ENCODE measurements at places on chromosomes 3 and 15.

DNA sequence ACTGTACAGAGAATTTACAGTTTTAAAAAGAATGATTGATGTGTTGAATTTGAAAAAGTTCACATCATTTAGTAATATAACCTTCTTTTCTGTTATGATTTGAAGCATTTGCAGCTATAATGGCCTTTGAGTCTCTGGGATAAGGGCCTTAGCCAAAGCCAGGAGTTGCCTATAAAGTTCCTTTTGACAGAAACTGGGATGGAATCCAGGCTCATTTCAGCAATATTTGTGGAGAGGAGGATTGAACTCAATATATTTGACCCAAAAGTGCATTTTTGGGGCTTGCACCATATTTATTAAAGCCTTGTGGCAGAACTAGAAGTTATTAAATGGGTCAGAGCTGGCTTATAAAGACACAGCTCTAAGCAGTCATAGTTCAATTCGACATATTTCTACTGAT, 348.7 kb upstream of the EPHA3 start:
- no peak overlapping the region for H3K27ac ChIP-seq
- no peak overlapping the region for H3K4me3 ChIP-seq
- no peaks in the 10 kb centered on the region for H3K4me1 ChIP-seq
- H3K27me3 ChIP-seq, result no peaks in the 10 kb centered on the region
- DNase-seq, result no peak

DNA sequence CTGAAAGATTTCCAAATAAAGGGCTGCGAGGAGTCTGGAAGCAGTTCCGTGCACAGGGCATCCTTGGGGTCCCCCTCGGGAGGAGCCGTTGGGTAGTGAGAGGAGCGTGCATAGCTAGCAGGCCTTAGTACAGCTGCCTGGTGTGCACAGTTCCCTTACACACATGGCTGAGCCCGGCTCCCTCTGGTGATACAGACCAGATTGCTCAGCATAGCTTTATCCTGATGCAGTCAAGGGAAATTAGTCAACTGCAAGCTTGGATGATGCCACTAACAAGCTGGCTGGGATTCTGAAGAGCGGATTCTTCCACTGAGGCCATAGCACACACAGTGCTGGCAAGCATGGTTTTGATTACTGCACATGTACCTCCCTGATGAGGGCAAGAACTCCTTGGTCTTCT, 349.4 kb downstream of the LRTM1 start:
- H3K4me1 ChIP-seq, result no peaks in the 10 kb centered on the region
- no peak overlapping the region for H3K27ac ChIP-seq
- no peaks in the 10 kb centered on the region for H3K36me3 ChIP-seq
- H3K4me3 ChIP-seq, result no peak overlapping the region
- H3K27me3 ChIP-seq, result no peaks in the 10 kb centered on the region
- no peak for DNase-seq

- no peak overlapping the region for H3K27ac ChIP-seq
- DNase-seq, result no peak
- H3K27me3 ChIP-seq, result no peaks in the 10 kb centered on the region
- H3K4me3 ChIP-seq, result no peak overlapping the region
Observed at GRCh38 chr15:60399931-60400330, 2.1 kb upstream of the ANXA2 start.

- H3K4me1 ChIP-seq, result peaks cover 6% of the 10 kb centered on the region
- H3K27me3 ChIP-seq, result no peaks in the 10 kb centered on the region
- H3K27ac ChIP-seq, result no peak overlapping the region
- peak; percentile 12 for DNase-seq
- no peaks in the 10 kb centered on the region for H3K36me3 ChIP-seq
Observed at GRCh38 chr15:73941044-73941443, 14.8 kb downstream of the LOXL1 start.

DNA sequence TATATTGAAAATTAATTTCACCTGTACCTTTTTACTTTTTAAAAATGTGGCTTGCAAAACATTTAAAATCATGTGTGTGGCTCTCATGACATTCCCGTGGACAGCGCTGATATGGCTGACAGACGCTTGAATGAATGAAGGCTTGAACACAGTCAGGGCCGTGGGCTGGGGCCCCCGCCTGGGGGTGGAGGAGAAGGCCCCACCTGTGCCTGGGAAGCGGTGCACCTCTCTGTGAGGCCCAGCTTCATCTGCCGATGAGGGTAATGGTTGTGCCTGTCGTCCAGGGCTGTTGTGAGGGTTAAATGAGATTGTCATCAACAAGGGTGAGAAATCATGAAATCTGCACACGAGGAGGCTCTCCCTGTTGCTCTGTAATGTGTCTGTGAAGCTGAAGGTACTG, 85.9 kb upstream of the PRR23E start:
- no peaks in the 10 kb centered on the region for H3K27me3 ChIP-seq
- H3K4me1 ChIP-seq, result no peaks in the 10 kb centered on the region
- no peak overlapping the region for H3K27ac ChIP-seq
- H3K4me3 ChIP-seq, result no peak overlapping the region

- no peak overlapping the region for H3K27ac ChIP-seq
- H3K4me1 ChIP-seq, result no peaks in the 10 kb centered on the region
Observed at GRCh38 chr3:72188536-72188935, 403.6 kb upstream of the PROK2 start.

- no peaks in the 10 kb centered on the region for H3K36me3 ChIP-seq
- H3K27me3 ChIP-seq, result no peaks in the 10 kb centered on the region
- DNase-seq, result no peak
- H3K4me3 ChIP-seq, result no peak overlapping the region
- no peaks in the 10 kb centered on the region for H3K4me1 ChIP-seq
Observed at GRCh38 chr3:112693186-112693585, 52.2 kb upstream of the CCDC80 start.

DNA sequence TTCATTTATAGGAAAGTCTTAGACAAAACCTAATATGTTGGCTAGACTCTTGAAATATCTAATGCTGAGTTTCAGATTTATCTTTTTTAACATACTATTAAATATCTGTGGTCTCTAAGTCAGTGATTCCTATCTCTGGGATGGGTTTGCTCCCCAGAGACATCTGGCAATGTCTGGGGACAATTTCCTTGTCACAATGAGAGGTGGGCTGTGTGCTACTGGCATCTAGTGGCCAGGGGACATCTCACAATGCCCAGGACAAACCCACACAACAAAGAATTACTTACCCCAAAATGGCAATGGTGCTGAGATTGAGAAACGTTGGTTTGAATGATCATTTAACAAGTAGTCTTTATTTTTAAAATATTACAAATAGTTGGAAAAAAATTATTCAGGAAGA, 602.1 kb downstream of the MAGI1 start:
- no peaks in the 10 kb centered on the region for H3K4me1 ChIP-seq
- DNase-seq, result no peak
- H3K27ac ChIP-seq, result no peak overlapping the region
- H3K27me3 ChIP-seq, result no peaks in the 10 kb centered on the region
- peaks cover 9% of the 10 kb centered on the region for H3K36me3 ChIP-seq
- H3K4me3 ChIP-seq, result no peak overlapping the region

DNA sequence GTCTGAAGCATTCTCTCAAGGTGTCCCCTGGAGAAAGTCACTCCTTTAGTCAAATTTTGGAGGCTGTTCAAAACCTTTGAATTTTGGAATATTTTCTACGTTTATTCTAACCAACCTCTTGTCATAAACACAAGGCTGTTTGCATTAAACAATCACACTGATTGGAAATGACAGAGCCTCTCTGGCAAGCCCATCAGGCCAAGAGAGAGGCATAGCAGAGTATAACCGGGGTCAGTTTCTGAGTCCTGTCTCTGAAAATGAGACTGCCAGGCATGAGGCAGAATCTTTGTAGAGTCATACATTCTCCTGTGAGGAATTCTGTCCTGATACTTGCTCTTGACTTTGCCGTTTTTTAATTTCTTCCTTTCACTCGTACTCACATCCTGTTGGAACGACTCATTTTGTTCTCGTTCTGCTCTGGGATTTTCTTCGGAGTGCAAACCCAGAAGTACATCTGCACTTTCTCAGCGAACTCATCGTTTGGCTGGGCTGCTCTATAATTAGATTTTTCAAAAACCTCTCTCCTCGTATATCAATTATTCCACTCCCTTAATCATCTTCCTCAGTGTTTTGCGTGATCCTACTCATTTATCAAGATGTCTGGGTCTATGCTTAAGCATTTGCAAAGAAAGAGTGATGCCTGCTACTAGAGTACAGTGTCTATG, 114.2 kb downstream of the AGBL1 start:
- H3K27me3 ChIP-seq, result no peaks in the 10 kb centered on the region
- no peaks in the 10 kb centered on the region for H3K4me1 ChIP-seq
- no peak for DNase-seq
- no peak overlapping the region for H3K4me3 ChIP-seq

DNA sequence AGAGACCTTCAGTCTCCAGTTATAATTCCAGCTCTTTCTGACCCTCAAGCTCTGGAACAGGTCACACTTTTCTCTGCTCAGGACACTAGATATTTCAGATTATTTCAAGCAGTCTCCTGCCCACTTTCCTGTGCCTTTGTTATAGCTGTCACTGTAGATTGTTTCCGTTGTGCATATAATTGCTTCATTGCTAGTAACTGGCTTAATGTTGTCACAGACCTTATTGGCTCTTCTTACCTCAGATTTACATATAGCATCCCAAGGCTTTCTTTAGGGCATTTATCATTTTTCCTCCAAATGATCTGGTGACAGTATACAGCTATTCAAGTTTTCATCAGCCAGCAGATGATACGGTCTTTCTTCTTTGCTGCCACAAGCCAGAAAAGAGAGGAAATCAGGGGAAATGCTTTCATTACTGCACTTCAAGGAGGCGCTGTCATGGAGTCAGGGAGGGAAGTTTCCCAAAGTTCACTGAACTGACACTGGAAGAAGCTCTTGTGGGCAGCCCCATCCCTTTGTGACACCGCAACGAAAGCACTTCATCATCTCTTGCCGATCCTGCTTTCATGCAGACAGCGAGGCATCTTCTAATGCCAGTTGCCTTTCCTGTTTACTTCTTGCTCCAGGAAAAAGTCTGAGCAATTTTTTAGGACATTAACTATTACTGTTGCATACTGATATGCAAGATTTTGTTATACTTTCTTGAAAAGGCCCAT, 181.9 kb downstream of the CDIN1 start:
- H3K4me1 ChIP-seq, result no peaks in the 10 kb centered on the region
- no peak overlapping the region for H3K4me3 ChIP-seq
- H3K36me3 ChIP-seq, result no peaks in the 10 kb centered on the region
- DNase-seq, result no peak

DNA sequence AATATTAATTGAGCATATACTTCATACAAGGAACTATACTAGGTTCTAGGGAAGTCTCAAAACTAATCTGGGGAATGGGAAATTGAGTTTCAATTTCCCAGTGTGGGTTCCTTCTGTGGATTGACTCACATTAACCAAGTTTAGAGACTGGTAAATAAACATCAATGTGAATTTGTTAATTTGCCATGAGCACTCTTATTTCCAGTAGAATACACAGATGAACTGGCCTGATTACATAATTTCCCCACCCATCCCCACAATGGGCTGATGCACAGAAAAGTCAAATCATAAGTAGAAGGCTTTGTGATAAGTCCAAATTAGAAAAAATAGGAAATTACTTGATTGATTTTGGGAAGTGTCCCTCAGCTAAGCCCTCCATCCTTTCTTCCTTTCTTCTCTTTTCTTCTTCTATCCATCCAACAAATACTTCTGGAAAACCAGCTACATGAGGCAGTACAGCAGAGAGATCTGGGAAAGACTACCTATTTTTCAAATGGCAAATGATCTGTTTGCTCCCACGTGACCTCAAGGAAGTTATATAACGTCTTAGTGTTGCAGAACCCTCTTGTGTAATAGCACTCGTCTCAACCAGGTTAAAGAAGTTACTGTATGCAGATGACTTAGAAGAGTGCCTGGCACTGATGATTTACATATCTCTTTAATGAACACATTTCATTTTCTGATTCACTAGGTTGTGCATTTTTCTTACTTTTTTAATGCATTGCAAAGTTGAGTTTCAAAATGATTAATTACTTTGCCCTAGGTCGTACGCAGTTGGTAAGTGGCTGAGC, 312.3 kb downstream of the SV2B start:
- peaks cover 6% of the 10 kb centered on the region for H3K4me1 ChIP-seq
- no peaks in the 10 kb centered on the region for H3K27me3 ChIP-seq
- no peak overlapping the region for H3K27ac ChIP-seq
- no peak overlapping the region for H3K4me3 ChIP-seq
- no peaks in the 10 kb centered on the region for H3K36me3 ChIP-seq
- no peak for DNase-seq

DNA sequence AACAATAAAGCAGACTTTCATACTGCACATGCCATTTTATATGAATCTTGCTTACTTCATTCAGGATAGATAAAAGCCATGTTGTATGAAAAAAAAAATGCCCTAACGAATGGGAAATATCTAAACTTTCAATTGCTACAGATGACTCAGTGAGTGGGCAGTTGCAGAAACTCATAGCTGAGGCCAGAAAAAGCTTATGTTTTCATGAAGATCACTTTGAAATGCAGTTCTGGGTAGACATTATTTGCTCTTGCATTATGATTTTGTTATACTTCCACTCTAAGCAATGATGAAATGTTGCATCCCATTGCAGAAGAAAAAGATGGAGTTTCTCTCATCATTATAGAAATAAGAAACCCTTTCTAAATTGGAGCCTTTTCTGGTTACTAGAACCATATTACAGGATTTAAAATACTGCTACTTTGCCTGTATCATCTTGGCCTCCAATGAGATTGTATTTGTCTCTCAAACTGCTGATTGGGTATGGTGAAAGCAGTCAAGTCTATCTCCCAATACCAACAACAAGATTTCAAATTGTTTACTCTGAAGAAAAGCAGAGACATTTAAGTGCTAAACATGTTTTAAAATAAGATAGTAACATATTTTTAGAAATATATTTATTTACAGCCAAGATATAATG, 17.0 kb downstream of the PEAK1 start:
- DNase-seq, result no peak
- no peak overlapping the region for H3K27ac ChIP-seq
- no peak overlapping the region for H3K4me3 ChIP-seq

GRCh38 chr3:128780101-128780837, 54.3 kb downstream of the RAB7A start:
- H3K4me1 ChIP-seq, result peaks cover 76% of the 10 kb centered on the region
- H3K27ac ChIP-seq, result no peak overlapping the region
- H3K4me3 ChIP-seq, result no peak overlapping the region
- no peaks in the 10 kb centered on the region for H3K27me3 ChIP-seq
- H3K36me3 ChIP-seq, result no peaks in the 10 kb centered on the region
- DNase-seq, result no peak

DNA sequence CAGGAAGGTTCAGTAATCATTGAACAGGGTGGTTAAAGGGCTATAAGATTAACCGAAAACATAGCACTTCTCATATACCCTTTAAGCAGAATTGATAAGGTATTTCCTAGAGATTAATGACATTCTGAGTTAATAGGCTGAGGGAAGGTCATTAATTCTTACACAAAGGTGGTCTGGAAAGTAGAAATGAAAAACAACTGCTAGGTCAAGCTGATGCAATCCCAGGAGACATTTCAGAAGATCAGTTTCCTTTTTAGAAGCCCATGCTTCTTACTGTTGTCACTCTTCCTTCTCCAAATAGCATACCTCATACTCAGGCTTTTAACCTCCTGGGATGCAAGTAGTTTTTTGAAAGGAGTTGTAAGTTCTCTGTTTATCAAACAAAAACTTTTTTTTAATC, 8.8 kb downstream of the FILIP1L start:
- H3K27me3 ChIP-seq, result no peaks in the 10 kb centered on the region
- H3K36me3 ChIP-seq, result no peaks in the 10 kb centered on the region
- peaks cover 40% of the 10 kb centered on the region for H3K4me1 ChIP-seq
- no peak for DNase-seq
